ENCODE measurements at places on chromosomes 3 and 15.

DNA sequence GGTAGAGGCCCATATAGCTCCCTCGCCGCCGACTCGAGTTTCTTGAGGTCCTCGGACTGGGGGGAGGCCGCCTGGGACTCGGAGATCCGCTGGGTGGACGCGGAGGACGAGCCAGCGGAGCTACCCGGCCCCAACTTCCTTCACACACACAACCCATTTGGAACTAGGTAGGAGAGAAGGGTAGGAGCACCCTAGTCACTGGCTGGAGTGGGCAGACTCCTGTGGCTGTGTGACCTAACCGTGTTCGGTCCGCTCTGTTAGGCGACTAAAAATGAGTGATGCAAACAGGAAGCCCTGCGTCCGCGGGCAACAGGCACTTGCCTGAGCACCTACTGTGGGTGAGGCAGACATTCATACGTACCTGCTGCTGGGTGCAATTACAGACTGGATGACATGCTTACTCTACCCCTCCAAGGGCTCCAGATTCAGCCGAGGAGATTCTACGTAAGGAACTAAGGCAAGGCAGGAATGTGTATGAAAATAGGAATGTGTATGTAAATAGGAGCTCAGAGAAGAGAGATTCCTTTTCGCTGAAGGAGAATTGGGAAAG lies 4.6 kb upstream of the SIN3A start:
- peak; percentile 50 for DNase-seq

DNA sequence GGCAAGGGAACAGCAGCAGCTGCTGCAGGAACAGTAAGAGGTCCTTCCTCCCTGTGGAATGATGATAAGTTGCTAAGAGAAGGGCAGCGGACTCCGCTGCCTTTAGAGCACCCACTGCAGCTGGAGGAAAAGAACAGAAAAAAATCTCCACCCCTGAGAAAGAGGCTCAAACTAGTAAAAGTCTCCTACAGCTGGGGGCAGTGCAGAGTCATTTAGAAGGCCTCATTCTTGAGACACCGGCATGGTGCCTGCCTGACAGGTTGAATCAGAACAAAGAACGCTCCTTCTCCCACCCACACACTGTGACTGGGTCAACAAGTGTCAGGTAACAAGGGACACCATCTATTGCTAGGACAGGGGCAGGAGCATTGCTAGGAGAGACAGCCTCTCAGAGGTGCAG lies 188.4 kb downstream of the ABHD5 start:
- peak; percentile 86 for DNase-seq

- DNase-seq, result peak; percentile 11
These were observed 92.4 kb upstream of the DAZL start for GRCh38 chr3:16697443-16698147.

- DNase-seq, result peak; percentile 66
These were observed 966 bp downstream of the MYO1E start for GRCh38 chr15:59371458-59372351.

- peak; percentile 80 for DNase-seq
These were observed 266.1 kb downstream of the CGGBP1 start for GRCh38 chr3:87792534-87793336.

GRCh38 chr3:196111939-196112386 lies 30.1 kb upstream of the TFRC start:
- DNase-seq, result no peak

DNA sequence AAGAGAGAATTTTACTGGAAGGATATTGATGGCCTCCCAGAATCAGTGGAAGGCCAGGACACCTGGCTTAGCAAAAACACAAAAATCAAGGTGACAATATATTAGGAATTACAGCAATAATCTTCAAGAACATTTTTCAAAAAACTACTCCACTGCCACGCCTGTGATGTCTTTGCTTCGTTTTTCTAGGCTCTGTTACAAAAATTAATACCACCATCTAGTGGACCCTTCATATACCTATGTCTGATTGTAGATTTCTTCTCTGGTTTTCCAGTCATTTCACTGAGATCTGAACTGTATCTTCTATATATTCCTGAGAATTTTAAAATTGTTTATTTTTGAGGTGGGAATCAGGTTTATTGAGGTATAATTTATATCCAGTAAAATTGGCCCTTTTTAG lies 5.6 kb upstream of the SLC33A1 start:
- DNase-seq, result no peak

DNA sequence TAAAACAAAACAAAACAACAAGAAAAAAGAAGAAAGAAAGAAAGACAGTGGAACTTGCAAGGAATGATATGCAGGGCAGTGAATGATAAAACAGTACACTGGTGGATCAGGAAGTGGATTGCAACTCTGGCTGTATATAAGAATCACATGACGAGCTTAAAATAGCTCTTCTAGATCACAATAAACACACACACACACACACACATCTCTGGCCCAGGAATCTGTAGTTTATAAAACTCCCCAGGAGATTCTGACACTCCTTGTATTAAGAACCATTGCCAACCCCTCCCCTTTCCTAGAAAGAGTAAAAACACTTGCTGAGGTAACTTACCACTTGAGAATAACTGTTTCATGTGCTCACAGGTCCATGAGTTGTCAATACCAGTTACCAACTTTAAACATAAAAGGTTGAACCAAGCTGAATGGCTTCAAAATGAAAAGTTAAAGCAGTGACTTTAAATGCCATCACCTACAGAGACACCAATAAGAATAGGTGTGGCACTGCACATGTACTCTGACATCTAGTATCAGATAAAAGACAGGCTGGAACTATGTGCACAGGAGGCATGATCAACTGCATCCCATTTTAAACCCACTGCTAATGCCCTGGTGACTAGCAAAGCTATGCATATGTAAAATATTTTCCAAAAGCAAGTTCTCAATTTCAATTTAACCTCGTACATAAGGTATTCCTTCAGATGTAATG lies 3.9 kb downstream of the CPOX start:
- DNase-seq, result no peak

GRCh38 chr3:129276385-129276784 lies 2.3 kb upstream of the HMCES start:
- DNase-seq, result no peak

DNA sequence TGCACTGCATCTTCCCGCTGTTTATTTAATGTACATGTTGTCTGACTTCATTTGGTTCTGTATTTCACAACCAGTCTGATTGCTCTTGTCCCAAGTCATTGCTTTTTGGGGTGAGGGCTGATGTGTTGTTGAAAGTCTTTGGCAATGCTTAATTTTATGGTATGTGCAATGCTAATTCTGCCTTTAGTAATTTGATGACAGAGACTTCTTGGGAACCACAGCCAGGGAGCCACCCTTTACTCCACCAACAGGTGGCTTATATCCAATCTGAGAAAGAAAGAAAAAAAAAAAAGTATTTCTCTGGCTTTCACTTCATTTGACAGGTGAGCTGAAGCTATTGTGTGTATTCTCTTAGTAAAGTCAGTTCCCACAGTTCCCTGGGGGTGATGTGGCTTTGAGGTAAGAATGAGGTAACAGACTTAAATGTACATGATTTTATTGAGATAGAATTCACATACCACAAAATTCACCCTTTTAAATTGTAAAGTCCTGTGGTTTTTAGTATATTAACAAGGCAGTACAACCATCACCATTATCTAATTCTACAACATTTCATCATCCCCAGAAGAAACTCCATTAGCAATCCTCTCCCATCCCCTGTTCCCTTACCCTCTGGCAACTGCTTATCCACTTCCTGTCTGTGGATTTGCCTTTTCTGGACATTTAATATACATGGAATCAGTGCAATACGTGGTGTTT lies 97.3 kb downstream of the SLCO3A1 start:
- no peak for DNase-seq

GRCh38 chr3:81920816-81921215 lies 159.4 kb upstream of the GBE1 start:
- no peak for DNase-seq

GRCh38 chr3:119748991-119749390 lies 32.9 kb upstream of the NR1I2 start:
- DNase-seq, result no peak

- peak; percentile 6 for DNase-seq
These were observed 173.5 kb upstream of the LRRN1 start for GRCh38 chr3:3625544-3626271.

- DNase-seq, result no peak
These were observed 427.2 kb upstream of the THBS1 start for GRCh38 chr15:39153716-39154115.

- no peak for DNase-seq
These were observed 2.1 kb upstream of the SNX22 start for GRCh38 chr15:64149424-64149823.

- DNase-seq, result peak; percentile 38
These were observed 30.0 kb downstream of the SNX33 start for GRCh38 chr15:75677465-75678323.

- DNase-seq, result no peak
These were observed 404.7 kb upstream of the TGFBR2 start for GRCh38 chr3:30201715-30202114.

GRCh38 chr3:131036200-131036816 lies 9.6 kb downstream of the NEK11 start:
- DNase-seq, result no peak

DNA sequence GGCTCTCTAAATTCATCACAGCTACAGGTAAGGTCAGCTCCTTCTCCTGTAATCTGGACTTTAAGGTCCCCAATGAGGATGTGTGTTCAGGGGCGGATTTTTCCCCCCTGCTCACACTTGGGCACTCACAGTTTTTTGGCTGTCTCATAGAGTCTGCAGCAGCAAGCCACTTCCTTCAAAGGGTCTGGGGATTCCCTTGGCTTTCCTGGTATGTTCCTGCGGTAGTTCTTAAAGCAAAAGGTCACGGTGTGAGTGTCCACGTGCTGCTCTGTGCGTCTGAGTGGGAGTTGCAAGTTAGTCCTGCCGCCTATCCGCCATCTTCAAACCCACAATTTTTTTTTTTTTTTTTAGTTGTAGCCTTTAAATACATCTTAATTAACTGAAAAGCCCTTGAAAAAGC lies 15.4 kb upstream of the CFAP20DC start:
- no peak for DNase-seq

DNA sequence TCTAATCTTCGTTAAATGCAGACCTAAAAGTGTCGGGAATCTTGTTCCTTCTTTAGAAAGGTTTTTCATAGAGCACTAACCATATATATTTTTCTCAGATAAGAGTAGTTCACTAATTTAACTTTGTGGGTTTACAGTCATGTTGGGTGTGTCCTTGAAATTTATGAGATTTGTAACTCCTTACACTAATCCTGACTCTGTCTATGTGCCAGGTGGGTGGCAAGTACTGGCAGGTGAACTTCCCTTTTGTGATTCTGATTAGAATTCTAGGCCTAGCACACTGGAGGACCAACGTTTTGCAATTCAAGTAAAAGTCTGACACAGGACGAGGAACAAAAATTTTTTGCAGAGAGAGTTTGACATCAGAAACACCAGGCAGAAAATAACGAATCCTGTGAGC lies 220.1 kb downstream of the P3H2 start:
- no peak for DNase-seq

DNA sequence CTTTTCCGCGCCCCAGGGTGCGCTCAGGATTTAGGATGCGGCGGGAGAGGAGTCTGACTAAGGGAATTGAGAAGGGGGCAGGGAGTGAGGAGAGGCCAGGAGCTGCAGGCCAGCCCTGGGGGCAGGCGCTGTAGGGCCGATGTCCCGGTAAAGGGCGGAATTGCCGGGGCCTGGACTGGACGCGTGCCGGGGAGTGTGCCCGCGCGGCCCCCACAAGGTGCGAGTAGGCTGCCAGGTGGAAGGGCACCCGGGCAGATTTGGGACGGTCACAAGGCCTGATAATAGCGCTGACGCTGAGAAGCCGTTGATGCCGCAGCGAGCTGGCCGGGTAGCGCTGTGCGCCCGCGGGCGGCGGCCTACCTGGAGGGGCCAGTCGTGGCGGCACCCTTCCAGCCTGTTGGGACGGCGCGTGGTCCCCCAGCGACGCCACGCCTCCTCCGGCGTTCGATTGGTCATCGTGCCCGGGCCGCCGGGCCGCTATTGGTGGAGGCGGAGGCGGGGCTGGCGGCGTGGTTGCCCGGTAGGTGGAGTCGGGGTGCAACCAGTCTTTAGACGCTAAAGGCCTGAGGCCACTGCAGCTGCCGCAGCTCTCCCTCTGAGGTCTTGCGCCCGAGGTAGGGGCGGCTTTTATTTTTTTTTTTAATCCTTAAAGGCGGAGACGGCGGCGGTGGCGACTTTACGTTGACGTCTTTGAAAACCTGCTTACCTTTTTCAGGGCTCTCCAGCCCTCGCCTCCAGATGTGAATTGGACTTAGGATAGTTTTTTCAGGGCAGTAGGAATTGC lies 903 bp downstream of the SLC25A38 start:
- peak; percentile 99 for DNase-seq

- no peak for DNase-seq
These were observed 41.9 kb upstream of the CCNB2 start for GRCh38 chr15:59063042-59063441.

DNA sequence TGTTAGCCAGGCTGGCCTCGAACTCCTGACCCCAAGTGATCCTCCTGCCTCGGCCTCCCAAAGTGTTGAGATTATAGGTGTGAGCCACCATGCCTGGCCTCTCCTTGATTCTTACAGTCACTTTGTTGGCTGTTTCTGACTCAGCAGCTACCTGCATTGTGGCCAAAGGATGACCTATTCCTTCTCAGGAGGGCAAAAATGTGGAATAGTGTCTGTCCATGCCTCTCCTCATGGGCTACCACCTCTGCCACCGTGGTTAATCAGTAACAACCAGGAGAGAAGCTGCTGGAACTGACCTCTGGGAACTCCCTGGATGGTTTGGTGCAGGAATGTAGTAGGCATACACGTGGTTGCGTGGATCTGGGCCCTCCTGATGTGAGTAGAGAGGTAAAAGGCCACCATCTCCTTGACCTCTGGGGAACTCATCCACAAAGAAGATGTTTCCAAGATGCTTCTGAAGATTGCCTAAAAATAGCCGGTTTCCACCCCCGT lies 63.3 kb downstream of the FLNB start:
- no peak for DNase-seq

DNA sequence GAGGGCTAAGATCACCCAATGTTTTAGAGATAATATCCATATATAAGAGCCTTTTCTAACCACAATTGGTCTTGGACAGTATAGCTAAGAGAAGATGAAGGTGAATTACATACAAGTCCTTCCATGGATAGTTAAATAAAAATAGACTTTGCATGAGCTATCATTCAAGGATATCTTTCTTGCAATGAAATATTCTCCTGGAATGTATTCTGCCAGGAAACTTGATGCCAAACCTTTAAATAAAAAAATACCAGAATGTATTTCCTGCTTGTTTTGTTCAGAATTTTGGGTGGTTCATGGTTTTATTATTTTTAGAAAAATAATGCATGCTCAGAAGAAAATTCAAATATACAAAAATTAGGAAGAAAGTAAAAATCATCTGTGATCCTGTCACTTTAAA lies 88.8 kb upstream of the PPIB start:
- DNase-seq, result no peak
